ENCODE measurements at places on chromosomes 11 and 22.

DNA sequence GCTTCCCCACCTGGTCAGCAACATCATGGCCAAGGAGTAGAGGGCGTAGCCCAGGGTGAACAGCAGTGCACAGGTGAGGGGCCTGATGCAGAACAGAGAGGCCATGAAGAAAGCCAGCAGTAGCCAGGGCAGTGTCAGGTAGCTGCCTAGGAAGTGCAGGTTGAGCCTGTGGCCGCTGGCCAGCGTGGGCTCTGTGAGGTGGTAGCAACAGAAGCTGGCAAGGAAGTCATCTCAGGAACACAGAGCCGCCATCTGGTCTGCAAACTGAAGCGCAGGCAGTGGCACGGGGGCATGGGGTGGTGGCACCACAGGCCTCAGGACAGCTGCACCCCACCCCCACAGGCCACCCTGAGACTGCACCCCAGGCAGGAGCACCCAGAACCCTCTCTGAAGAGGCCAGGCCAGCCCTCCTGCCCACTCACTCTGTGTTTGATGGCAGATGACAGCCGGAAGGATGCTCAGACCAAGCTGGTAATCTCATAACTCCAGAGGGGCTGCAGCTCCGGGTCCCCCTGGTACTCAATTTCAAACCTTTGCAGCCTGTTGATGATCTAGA lies 95.3 kb downstream of the MED15 start:
- no peak for DNase-seq

DNA sequence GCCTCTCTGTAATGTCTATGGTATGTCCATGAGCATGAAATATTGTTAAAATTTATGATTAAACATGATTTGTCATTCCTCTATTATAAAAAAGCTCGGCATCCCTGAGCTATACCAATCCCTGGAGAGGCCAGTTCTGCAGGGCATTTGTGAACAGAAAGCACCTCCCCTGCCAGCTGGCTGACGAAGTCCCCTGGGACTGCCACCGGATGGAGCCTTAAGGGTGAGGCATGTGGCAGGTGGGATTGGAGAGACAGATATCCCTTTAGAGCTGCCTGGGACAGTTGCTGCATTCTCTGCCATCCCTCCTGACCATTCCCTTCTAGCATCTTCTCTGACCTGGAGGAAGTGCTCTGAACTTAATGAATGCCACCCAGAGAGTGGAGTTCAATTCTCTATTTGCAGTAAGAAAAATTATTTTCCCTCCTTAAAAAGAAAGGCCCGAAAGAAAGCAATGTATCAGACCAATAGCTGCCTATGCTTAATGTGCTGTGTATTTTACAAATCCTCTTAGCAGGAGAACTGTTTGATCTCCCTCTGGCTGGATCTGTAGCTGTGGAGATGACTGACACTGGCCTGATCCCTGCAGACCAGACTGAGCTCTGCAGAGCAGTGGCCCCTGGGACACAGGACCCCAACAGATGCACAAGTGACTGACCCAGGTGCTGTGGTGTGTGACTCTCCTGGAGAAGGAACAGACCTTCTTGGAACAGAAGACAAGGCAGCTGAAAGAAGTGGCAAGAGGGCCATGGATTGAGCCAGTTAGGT lies 219.0 kb upstream of the NAV2 start:
- DNase-seq: no peak

- DNase-seq: no peak
These were observed 34.3 kb downstream of the TREH start for GRCh38 chr11:118645066-118645715.

GRCh38 chr11:10371926-10372641 lies 67.2 kb downstream of the ADM start:
- DNase-seq: no peak

- DNase-seq: no peak
These were observed 480.4 kb downstream of the SOX6 start for GRCh38 chr11:15875943-15876342.

DNA sequence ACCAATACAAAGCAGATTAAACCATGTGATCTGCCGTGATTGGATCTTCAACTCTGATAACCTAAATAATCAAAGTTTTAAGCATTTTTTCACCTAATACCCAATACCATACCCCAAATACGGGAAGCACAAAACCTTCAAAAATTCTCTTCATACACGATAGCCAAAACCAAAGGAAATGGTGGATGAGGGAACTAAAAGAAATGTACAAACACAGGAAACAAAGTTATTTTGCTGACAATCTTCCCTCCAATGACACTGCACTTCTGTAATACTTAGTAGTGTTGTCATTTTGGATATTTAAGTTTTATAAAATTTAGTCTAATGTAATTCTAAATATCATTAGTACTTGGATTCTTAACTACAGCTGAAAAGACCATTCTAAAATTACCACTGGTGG lies 27.0 kb downstream of the CSTF3 start:
- no peak for DNase-seq

DNA sequence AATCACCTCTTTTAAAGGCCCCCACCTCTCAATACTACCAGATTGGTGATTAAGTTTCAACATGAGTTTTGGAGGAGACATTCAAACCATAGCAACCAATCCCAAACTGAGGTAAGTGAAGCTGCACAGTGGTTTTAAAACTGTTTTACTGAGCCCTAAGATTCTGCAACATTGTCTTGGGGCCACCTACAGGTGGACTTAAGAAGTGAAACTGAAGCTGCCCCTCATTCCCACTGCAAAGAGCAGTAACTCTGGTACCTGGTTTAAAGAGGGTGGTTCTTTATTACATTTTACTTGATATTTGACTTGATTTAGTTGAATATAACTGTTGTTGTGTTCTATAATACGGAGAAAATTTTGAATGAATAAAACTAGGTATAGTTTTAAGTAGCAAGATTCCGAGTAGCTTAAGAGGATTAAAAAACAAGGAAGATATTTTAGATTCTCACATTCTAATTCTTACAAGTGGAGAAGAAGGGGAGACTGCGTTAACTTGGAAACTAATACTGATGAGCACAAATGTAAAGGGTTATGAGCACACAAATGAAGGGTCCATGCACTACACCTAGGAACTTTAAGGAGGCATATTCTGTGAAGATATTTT lies 26.7 kb downstream of the SYT9 start:
- DNase-seq: peak; percentile 38
